ENCODE measurements at places on chromosomes 6 and 20.

- DNase-seq, result no peak
Observed at GRCh38 chr6:3997177-3997770, 81.7 kb downstream of the FAM217A start.

DNA sequence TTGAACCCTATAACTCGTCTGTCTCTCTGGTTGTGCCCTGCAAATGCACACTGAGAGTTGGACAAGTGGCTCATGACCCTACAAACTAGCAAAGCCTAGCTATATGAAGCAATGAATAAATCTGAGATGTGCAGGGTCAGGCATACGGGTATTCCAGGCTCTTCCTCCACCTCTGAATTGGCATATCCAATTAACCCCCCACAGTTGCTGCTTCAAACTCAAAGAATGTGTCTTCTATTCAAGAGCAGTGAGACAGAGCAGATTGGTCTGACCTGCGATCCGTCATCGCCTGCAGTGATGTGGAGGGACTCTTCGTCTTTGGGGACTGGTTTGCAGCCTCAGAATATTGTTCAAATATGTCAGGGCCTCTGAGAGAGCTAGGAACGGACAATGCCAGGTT lies 59.8 kb downstream of the LAMP5 start:
- DNase-seq, result no peak

DNA sequence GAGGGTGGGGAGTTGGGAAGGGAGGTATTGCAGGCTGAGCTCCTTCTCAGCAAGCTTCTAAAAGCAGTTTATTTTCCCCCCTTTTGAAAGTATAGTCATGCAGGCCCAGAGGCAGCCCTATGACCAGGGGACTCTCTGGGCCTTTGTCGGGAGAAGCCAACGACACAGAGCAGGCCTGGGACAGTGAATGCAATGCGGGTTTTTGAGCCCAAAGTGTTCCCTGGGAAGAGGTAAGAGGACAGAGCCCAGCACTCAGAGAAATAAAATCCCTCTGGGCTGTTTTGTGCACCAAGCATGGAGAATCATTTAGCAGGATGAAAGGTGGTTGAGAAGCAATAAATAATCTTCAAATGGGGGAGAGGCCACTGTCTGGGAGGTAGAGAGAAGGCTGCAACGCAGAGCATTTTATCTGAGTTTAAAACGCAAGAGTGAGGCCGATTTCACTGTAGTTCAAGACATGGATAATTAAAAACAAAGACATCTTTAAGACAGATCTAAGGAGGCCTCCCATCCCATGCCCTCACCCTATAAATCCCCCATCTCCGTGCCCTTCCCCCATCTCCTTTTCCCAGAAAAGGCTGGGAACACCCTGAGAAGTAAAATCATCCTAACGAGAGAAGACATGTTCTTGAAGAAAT lies 237.5 kb downstream of the CDC5L start:
- no peak for DNase-seq

GRCh38 chr6:111534231-111534751 lies 51.3 kb upstream of the REV3L start:
- no peak for DNase-seq

DNA sequence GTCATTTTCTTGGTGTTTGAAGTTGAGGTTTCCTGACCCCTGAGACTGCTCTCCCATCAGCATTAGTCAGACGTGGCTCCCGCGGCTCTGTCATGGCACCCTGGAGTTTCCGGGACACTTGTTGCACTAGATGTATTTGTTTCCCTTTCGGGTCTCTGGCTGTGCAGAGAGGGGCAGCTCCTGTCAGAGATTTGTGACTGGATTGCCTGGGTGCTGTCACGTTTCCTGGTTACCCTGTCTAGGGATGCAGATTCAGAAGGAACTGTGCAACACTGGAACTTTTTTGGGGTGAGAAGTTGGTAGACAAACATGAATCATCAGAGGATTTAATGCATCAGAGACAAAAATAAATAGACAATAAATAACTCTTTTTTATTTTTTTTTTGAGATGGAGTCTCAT lies 431.8 kb upstream of the MAN1A1 start:
- DNase-seq, result no peak

DNA sequence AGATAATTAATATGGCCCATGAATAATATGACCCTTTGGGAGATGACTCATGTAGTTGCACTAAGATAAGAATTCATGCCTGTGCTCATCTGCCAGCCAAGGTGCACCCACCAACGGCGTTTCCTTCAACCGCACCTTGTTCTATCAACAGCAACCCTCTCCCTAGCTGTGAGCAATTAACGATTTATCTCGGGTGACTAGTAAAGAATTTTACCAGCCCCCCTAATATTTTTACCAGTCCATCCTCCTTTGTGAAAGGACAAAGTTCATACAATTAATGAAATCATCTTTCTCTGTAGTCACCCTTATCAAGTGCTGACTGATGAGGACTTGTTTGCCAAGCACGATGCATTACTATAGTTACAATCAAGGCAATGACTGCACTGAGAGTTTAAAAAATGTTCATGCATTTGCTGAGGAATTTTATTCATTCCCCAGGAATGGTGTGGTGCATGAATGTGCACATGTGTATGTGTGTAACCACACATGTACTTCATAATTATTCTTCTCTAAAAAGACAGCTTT lies 118.7 kb downstream of the SMOC2 start:
- DNase-seq, result no peak

DNA sequence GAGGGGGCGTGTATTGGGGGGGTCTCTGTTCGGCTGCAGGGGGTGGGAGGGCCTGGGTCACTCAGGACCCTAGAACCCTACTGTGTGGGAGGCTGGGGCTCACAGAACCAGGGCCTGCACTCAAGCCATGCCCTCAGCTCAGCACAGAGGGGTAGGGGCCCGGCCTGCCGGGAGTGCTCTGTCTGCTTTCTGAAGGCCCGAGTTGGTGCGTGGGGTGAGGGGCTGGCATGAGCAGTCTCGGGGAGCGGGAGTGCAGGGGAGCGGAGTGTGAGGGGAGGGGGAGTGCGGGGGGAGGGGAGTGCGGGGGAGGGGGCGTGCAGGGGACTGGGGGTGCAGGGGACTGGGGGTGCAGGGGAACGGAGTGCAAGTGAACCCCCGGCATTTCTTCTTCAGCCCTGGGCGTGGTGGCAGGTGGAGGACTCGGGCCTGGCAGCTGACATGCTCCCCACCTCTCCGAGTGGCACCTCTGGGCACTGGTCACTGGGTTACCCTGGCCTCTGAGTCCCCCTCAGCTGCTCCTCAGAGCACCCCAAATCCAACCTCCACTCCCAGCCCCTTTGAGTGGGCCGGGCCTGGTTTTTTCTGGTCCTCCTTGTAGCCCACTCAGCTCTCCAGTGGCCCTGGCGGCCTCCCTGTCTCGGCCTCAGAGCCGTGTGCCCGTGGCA lies 1.0 kb downstream of the COL20A1 start:
- DNase-seq, result no peak

- no peak for DNase-seq
Observed at GRCh38 chr20:19952392-19952791, 64.8 kb upstream of the NAA20 start.

- DNase-seq, result no peak
Observed at GRCh38 chr6:156185113-156185512, 592.1 kb upstream of the ARID1B start.

DNA sequence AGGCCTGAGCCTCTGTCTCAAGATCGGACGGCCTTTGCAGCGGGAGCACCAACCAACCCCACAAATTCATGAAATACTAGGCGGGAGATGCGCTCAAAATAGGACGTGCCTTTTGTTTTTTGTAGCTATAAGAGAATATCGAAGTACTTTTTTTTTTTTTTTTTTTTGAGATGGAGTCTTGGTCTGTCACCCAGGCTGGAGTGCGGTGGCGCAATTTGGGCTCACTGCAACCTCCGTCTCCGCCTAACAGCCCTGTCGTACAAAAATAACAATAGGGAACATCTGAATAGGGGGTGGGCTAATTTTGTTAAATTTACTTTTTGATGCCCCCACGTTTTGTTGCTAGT lies 5.9 kb upstream of the TUBB2A start:
- DNase-seq, result no peak

GRCh38 chr6:70289299-70289698 lies 13.6 kb downstream of the COL9A1 start:
- DNase-seq, result no peak

DNA sequence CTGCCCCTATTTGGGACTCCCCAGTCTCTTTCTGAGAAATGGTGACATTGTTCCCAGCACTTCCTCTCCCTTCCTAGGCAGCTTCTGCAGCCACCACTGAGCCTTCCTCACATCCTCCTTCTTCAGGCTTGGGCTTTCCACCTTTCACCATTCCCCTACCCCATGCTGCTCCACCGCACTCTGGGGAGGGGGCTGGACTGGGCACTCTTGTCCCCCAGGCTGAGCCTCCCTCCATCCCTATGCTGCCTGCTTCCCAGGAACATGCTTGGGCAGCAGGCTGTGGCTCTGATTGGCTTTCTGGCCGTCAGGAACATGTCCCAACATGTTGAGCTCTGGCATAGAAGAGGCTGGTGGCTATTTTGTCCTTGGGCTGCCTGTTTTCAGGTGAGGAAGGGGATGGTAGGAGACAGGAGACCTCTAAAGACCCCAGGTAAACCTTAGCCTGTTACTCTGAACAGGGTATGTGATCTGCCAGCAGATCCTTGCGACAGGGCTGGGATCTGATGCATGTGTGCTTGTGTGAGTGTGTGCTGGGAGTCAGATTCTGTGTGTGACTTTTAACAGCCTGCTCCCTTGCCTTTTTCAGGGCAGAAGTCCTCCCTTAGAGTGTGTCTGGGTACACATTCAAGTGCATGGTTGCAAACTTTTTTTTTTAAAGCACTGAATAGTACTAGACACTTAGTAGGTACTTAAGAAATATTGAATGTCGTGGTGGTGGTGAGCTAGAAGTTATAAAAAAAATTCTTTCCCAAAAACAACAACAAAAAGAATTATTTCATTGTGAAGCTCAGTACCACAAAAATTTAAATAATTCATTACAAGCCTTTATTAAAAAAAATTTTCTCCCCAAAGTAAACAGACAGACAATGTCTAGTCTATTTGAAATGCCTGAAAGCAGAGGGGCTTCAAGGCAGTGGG lies 2.1 kb upstream of the CDKN1A start:
- DNase-seq, result no peak

- DNase-seq, result peak; percentile 65
Observed at GRCh38 chr20:46520976-46521579, 7.7 kb upstream of the ZNF334 start.

- peak; percentile 35 for DNase-seq
Observed at GRCh38 chr20:49207076-49207475, 12.1 kb upstream of the DDX27 start.

DNA sequence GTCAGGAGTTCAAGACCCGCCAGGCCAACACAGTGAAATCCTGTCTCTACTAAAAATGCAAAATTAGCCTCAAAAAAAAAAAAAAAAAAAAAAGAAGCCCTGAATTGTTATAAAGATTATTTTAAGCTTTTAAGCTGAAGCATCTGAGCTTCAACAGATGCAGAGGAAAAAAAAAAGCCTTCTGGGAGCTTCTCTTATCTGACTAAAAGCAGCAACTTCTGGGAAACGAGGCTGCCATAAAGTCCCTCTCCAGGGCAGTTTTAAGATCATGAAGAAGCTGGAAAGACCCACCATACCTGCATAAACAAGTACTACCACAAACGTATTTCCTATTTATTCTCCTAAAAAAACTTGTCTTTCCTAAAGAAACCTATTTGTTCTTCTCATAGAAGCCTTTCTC lies 3.6 kb downstream of the SERINC3 start:
- DNase-seq, result no peak

DNA sequence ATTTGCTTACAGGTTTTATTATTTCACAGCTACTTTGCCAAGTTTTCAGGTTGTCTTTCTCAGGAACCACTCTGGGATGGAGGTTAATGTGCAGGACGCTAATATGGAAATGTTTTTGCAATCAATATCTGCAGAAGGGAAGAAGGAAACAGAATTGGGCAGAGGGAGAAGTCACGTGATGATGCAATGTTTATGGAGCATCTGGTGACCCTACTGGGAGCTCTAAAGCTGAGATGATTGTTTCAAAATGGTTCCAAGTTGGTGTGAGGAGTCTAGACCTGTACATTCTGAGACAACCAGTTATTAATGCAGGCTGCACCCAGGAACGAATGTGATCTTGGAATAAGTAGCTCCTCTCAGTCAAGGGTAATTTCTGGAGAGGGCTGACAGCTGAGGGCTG lies 905.4 kb upstream of the FLRT3 start:
- DNase-seq, result no peak

- no peak for DNase-seq
Observed at GRCh38 chr20:24477831-24478547, 8.6 kb downstream of the SYNDIG1 start.

- no peak for DNase-seq
Observed at GRCh38 chr6:140174524-140174923, 800.1 kb upstream of the CITED2 start.

GRCh38 chr6:110652520-110652919 lies 162.7 kb downstream of the CDK19 start:
- DNase-seq, result no peak

GRCh38 chr6:21636876-21637275 lies 43.3 kb downstream of the SOX4 start:
- no peak for DNase-seq

- no peak for DNase-seq
Observed at GRCh38 chr6:118294906-118295305, 253.2 kb upstream of the PLN start.

GRCh38 chr6:50056242-50056641 lies 6.5 kb upstream of the DEFB112 start:
- DNase-seq, result no peak

DNA sequence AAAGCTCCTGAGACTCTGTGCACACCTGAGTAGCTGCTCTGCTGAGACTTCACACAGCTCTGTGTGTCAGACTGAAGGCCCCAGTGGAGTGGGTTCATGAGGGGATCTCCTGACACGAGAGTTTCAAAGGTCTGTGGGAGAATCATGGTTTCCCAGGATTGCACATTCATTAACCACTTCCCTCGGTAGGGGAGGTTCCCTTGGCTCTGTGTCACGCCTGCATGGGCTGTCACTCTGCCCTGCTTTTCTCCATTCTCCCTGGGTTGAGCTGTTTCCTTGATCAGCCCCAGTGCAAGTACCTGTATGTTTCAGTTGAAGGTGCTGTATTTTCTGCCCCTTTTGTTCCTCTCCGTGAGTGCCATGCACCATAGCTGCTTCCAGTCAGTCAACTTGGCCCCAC lies 236.9 kb downstream of the EPM2A start:
- DNase-seq, result no peak

GRCh38 chr6:4157506-4157905 lies 22.1 kb upstream of the ECI2 start:
- no peak for DNase-seq

DNA sequence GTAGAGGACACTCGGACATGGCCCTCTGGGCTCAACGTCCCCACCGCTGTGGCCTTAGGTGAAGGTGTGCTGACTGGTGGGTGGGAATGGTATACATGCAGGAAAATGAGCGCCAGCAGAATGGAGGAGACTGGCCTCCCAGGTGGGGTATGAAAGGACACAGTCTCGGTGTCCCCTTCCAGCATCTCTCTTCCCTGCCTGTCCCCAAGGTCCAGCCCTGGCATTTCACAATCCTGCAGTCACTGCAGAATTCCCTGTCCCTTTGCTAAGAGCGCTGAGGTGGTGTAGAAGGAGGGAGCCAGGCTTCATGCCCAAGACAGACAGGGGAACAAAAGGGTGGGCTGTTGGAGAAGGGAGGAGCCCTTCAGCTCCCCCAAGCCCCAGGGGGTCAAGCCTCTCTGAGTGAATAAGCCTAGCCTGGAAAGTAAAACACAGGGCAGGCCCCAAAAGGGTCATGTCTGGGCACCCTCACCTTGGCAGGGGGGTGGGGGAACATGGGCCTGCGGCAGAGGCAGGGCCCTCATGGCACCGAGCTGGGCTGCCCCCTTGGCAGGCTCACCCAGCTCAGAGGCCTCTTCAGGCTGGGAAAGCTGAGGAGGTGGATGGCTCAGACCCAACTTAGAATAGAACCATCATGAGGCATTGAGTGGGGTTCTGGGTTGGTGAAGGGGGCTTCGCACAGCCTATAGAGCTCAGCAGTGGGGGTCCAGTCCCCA lies 23.9 kb downstream of the TFEB start:
- no peak for DNase-seq

Measured in GM10248 (cell line).